ENCODE measurements at places on chromosomes 1 and 21.

DNA sequence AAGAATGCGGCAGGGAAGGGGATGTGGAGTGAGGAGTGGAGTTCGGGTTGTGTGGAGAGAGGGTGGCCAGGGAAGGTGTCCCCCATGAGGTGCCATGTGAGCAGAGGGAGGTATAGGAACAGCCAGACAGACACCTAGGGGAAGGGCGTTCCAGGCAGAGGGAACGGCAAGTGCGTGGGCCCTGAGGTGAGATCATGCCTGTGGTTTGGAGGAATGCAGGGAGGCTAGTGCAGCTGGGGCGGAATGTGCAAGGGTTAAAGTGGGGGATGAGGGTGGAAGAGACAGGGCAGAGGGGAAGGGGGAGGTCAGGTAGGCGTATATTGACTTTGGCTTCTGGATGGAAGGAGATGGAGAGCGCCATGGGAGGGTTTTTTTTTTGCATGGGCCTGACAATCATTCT lies 31.6 kb upstream of the PADI6 start:
- no peak for DNase-seq

DNA sequence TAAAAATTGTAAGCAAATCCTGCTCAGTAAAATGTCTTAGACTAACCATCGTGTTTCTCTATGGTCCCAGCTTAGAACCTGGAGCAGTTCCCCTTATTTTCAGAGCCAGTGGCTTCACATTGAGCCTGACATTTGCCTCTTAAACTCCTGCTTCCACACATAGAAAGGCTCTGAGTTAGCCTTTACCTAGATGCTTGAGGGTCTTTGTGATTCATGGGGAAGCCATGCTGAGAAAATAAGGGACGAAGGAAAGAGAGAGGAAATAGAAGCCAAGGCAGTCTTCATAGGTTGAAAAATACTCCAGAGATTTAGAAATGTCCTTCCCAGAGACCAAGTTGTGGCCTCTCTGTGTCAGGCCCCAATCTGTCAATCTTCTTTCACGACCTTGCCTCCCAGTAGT lies 16.1 kb upstream of the RBBP5 start:
- DNase-seq, result no peak

- no peak for DNase-seq
These were observed 25.0 kb downstream of the EPHA2 start for GRCh38 chr1:16130827-16131226.

DNA sequence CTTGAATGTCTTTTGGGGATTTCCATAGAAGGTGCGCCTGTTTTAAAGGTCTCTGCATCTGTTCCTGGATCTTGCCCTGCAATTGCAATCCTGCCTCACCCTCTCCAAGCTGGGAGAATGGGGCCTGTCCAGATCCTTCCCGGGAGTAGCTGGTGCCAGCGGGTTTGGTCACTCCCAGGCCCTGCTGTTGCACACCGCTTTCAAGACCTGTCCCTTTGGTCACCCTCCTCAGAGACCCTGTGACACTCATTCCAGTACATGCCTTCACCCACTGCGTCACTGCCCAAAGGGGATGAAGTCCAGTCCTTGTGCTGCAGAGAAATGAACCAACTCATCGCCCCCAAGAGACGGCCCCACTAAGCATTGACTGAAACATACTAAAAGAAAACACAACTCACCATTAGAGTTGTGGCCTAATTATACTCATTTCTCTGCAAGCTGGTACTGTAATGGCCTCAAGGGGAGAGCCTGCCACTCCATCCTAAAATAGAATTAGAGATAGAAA lies 1.9 kb upstream of the IRF2BP2 start:
- no peak for DNase-seq

DNA sequence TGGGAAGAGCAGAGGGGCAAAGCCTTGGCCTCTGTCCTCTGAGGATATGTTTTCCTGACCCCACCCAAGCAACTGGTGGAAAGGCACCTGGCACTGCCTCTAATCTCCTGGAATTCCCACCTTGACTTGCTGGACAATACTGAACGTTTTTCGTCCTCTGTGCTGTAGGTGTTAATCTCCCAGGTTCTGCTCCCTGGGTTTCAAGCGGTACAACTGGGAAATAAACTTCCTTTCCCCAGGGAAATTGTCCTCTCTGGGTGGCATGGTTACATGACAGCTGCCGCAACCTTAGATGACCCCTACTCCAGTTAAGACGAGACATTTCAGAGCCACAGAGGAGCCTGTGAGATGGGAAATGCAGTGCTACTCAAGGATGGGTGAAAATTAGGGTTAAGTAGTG lies 57.3 kb upstream of the BCAR3 start:
- DNase-seq, result no peak

DNA sequence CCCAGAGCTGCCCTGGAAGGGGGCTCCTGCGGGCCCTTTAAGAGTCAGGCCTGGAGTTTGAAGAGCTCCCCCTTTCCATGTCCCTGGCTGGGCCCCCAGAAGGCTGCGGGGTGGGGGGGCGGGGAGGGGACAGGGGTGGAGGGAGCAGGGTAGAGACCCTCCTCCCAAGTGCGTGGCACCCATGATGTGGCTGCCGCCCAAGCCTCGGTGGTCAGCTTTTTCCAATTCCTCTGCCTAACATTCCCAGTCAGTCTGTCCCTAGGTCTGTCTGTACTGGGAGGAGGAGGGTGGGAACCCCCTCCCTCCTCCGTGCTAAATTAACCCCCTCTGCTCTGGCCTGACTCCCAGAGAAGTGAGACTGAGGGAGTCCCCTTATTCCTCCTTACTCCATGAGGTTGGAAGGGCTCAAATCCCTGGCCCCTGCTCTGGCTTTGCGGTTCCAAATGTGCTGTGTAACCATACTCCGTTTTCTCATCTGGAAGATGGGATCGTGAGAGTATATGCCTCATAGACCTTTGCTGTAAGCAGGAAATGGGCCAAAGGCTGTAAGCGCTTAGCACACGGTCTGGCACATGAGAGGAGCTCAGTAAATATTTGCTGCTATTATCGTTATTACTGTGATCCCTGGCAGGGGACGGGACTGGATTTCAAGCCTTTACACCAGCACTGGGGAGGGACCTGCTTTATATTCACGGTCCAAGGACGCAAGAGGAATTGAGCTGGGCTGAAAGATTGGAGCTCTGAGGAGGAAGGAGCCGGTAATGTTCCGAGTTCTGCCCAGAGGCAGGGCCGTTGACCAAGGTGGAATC lies 658 bp upstream of the COL16A1 start:
- DNase-seq, result peak; percentile 66

- no peak for DNase-seq
These were observed 404.4 kb downstream of the USP25 start for GRCh38 chr21:16134134-16134533.

- DNase-seq, result no peak
These were observed 4.3 kb downstream of the ATP8B2 start for GRCh38 chr1:154329551-154330131.

DNA sequence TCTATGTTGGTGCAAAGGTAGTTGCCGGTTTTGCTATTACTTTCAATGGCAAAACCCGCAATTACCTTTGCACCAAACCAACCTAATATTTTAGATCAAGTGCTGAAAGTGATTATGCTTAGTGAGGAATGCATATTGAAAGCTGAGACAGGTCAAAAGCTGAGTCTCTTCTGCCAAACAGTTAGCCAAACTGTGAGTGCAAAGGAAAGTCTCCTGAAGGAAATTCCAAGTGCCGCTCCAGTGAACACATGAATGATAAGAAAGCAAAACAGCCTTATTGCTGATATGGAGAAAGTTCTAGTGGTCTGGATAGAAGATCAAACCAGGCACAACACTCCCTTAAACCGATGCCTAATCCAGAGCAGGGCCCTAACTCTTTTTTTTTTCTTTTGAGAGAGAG lies 83.1 kb upstream of the ERRFI1 start:
- DNase-seq, result no peak

GRCh38 chr1:110243146-110243545 lies 33.0 kb downstream of the KCNC4 start:
- DNase-seq, result no peak

- DNase-seq, result no peak
These were observed 64.6 kb downstream of the ERI3 start for GRCh38 chr1:44290250-44291094.

DNA sequence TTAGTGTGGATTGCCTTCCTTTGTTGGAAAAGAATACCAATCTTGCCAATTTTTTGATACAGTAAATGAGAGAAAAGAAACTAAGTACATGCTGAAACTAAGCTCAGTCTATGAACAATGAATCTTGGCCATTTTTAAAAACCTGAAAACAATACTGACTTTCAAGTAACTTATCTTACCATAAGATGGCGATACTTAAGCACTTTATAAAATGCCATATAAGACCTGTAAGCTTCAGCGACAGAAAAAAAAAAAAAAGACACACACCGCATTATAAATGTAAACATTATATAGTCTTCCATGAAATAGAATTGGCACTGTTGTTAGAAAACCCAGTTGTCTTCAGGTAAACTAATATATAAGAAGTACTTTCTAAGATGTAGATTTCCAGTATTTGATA lies 3.0 kb downstream of the OLFM3 start:
- no peak for DNase-seq

GRCh38 chr1:246609632-246610031 lies 43.4 kb downstream of the CNST start:
- DNase-seq, result no peak

- DNase-seq, result peak; percentile 46
These were observed 509 bp downstream of the PIK3R3 start for GRCh38 chr1:46131712-46132528.

DNA sequence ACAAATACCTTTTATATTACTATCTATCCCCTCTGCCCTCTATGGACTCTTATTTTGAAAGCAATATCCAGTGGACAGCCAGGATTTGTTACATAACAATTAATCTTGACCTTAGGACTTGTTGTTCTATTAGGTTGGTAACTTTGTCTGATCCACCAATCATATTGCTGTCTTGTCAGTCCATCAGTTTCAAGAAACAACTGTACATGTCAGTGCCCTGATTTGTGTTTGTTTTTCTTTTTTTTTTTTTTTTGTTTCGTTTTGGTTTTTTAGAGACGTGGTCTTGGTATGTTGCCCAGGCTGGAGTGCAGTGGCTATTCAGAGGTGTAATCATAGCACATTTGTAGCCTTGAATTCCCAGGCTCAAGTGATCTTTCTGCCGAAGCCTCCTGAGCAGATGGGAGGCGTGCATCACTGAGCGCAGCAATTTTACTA lies 1.5 kb upstream of the SCP2 start:
- peak; percentile 16 for DNase-seq

DNA sequence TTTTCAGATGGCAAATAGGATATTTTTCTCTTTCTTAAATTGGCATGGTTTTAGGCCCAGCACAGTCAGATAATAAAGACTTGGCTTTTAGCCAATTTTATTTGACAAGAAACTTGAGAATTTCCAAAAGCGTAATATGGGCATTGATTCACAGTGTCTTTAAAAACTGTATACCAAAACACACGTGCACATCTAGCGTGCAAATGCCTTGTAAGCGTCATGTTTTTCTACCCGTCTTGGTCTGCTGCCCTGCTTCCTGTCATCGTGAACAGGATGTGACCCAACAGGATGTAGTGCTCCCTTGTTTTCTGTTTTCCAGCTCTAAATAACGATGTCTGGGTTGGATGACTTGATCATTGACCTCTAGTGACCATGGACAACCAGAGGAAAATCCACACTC lies 24.7 kb upstream of the SLC44A3 start:
- no peak for DNase-seq

- DNase-seq, result no peak
These were observed 794.4 kb upstream of the TMPRSS15 start for GRCh38 chr21:19197950-19198349.

- no peak for DNase-seq
These were observed 14.5 kb upstream of the PRDM16 start for GRCh38 chr1:3054474-3054873.

- no peak for DNase-seq
These were observed 121.5 kb downstream of the SIM2 start for GRCh38 chr21:36820176-36821031.

- DNase-seq, result no peak
These were observed 250.4 kb upstream of the HOOK1 start for GRCh38 chr1:59564192-59564891.

- DNase-seq, result no peak
These were observed 64.2 kb upstream of the ERRFI1 start for GRCh38 chr1:8090241-8090702.

DNA sequence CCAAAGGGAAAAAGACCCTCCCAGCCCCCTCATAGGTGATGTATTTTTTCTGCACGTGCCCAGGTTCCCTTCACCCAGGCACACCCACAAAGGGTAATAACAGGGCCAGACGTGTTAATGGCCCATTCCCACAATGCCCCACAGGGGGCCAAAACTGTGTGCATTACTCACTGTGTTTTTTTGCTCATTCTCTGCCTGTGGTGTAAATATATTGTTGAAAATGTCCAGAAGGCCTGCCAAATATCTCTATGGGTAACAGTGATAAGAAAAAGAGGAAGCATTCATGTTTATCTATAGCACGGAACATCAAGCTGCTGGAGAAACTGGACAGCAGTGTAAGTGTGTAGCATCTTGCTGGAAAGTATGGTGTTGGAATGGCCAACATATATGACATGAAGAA lies 21.9 kb downstream of the RHEX start:
- DNase-seq, result no peak

DNA sequence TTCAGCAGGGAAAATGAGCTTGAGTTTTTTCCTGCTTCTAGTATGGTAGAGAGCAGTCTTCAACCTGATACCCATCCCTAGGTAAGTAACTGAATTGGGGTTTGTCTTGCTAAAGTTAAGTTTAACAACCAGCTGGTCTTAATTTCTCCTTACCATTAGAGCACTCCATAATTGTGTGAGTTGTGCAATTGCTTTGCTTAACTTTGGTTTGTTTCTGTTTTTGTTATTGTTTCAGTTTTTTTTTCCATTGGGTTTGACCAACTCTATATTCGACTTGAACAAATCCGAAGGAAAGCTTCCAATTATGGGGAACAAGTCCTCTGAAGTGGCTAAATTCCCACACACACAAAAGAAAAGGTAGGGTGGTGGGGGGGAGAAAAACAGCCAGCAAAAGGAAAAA lies 641.1 kb downstream of the PLA2G4A start:
- DNase-seq, result no peak

DNA sequence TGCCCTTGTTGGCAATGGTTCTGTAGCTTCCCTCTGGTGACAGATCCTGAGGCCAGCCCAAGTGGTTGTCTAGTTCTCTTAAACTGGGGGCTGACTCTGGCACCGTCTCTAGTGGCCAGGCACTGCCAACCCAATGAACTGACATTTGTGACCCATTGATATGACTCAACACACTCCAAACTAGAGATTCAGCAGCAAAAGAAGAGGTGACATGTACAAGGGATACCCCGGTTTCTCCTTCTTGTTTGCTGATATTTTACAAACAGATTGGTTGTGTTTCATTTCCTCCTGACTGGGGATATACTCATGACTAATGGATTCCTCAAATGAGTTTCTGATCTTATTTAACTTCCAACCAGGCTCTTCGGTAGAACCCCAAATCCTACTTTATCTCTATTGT lies 65.9 kb upstream of the DNAJC6 start:
- DNase-seq, result no peak

GRCh38 chr1:234256359-234256758 lies 116.9 kb upstream of the COA6 start:
- DNase-seq, result no peak

All from right lung (tissue), 10 donors.